GM12878 (cell line): ENCODE measurements at places on chromosomes 4 and X. TPM values are rescaled to one million over a fixed set of nuclear protein-coding genes. Genes with fewer than 3 reads are reported as not detected.

DNA sequence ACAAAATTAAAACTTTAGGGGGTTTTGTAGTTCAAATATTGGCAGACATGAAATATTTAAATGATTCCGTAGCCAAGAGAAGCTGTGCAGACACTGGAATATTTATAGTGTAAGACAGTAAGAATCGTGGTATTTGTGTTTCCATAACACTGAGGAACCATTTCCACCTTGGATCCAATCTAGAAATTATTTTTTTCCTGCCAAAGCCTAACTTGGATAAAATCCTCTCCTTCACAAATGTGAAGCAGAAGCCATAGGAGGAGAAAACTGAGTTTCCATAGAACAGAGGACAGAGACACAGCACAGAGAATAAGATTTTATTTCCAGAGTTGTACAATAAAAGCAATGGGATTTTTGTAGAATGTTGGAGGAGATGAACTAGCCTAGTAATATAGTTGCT is 19.9 kb upstream of the SRPX start:
- DNase-seq = no peak

- DNase-seq = no peak
Measured at GRCh38 chr4:125125276-125125675, 189.5 kb upstream of the FAT4 start.

- DNase-seq = no peak
Measured at GRCh38 chr4:144579411-144580030, 66.4 kb upstream of the HHIP start.

DNA sequence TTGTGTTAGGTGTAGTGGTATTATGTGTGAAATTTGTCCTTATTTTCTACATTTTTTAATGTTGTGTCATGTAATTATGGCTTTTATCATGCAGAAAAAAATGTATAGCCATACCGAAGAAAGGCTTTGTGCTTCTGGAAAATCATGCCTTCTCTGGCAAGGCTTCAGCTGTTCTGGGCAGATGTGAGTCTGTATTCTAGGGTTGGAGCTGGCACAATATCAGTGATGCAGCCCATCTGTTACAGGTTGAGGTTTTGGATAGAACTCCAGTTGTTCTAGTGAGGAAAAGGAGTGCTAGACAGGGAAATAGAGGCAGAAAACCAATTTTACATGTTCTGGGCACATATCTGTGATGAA is 44.8 kb upstream of the PRSS12 start:
- no peak for DNase-seq

DNA sequence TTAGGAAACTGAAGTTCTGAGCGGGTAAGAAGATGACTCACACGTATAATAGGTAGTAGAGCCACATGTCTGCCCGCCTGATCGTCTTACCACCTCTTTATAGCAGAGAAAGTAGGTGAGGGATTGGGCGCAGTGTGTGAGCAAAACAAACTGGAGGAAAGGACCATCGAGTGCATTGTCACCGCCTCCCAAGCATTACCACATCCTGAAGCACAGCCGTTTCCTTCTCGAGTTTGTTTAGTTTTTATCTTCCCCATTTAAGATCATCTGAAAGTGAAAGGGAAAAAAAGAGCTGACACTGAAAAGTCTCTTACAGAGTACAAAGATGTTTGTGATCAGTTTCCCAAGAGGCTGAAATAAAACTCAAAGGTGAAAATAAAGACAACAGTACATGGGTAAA is 14.8 kb downstream of the PDK3 start:
- DNase-seq = peak; percentile 81

DNA sequence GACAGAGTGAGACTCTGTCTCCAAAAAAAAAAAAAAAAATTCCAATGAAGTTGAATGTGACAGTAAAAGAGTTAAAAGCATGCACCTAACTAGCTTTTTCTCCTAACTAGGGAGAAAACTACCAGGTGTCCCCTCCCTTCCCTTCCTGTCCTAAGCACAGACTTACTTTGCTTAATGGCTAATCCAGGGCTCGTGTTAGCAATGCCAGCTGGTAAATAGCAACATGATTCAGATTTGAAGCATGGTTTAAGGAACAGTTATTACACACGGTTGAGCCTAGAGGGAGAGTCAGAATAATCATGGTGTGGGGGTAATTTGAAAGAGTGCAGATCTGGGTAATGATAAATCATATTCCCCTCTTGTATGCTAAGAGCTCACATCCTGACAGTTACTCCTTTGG is 338.3 kb downstream of the STIM2 start:
- DNase-seq = no peak

DNA sequence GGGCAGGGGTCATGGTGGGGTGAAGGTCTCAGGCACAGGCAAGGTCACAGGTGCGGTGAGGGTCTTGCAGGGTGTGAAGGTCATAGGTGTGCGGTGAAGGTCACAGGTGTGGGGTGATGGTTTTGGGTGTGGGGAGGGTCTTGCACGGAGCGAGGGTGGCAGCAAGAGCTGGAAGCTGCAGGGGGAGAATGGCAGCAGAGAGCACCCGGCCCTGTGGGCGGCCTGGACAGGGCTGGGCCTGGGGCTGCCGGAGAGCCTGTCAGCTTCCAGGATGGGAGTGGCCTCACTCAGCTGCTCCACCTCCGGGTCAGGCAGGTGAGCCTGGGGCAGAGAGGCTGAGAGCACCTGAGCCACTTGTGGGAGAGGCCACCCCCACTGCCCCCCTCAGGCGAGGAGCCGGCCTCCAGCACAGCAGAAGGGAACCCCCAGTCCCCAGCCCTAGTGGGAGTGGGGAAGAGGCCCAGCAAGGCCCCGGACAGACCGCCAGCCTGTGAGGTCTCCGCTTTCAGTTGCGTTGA is 1.5 kb downstream of the MSANTD1 start:
- no peak for DNase-seq

DNA sequence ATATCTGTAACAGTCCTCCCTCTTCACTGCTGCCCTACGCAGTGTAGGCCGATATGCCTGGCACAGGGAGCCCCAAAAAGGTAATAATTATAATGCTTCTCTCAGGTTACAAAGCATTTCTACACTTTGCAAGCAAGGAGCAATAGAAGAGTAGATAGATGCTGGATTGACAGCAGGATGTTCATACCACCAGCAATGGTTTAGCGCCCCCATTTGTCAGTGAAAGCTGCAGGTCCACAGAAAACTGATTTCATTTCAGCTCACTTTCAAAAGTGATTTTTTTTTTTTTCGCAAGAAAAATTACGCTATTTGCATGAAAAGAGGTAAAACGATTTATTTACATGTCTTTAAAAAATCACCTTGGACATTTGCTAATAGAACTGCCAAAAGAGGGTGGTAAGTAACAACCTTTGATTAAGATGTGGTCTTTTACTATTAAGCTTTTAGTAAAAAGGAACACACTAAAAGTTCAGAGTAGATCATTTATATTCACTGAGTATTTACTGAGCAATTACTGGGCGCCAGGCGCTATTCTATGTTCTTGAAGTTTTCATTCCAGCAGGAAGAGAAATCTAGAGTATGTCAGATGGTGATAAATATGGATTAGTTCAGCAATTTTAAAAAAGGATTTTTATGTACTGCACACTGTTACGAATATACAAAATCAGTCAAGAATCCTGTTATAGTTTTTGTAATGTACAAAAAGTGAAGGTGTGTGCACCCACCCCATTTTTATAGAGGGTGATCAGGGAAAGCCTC is 34.4 kb downstream of the HPF1 start:
- no peak for DNase-seq

DNA sequence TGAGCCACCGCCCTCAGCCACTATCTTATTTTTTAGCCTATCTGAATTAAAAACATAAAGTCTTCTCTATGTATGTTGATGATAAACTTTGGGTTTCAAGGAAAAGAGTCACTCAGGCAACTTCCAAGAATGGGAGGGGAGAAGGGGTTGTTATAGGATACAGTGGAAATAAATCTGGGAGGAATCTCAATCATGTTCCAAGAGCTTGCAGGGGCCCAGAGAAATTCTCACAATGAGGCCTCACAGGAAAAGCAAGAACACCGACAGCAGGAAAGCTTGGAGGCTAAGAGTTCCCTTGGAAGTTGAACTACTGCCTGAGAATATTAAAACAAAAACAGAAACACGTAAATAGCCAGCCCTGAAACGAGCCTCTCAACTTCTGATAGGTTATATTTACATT is 384.6 kb upstream of the IGFBP7 start:
- DNase-seq = no peak

DNA sequence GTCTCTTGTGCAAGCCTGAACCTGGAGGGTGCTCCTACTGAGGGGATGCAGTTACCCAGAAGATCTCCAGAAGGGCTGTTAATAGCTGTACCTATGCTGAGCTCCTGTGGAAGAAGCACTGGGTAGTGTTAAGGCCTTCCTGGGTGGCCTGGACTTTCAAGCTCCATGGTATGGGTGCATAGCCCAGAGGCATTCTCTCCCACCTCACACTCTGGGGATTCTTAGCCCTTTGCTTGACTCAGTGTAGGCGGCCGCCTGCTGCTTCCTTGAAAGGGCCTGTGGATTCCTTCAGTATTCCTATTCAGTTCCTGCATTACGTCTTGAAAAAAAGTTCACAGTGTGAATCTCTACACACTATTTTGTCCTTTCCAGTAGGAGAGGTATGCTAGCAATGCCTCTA is 235.7 kb upstream of the MAGEB16 start:
- DNase-seq = no peak

DNA sequence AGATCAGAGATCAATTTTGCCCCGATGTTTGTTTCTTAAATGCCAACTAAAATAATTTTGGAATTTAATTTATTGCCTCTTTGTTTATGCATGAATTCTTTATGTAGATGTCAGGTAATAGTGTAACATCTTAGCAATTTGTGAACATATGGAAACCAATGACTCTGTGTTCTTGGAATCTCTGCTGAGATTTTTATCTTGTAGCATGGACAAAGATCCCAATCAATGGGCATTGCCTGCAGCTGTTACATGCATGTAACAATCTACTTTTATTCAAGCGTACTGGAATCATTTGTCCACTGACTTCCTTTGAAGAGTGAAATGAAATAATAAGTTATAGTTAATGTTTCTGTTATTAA is 61.6 kb upstream of the ARSJ start:
- DNase-seq = no peak

- no peak for DNase-seq
Measured at GRCh38 chr4:2712261-2712842, 43.8 kb downstream of the TNIP2 start.

DNA sequence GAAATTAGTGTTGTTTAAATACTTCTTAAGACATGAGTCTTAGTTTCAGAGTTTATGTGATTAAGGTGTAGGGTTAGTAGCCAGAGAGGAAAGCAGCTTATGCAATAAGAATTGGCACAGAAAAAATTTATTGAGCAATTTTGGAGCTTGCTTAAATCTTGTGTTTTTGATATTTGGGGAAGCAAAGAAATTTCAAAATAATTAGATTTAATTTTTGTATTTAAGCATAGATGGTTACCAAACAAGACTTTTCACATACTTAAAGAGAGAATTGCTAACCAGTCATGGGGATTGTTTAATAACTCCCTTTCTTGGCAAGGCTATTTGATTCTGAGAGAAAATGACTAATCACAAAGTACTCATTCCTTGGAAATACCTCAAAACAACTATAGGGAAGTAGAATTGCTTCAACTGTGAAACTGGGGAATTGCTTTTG is 202.0 kb upstream of the GRID2 start:
- DNase-seq = no peak

DNA sequence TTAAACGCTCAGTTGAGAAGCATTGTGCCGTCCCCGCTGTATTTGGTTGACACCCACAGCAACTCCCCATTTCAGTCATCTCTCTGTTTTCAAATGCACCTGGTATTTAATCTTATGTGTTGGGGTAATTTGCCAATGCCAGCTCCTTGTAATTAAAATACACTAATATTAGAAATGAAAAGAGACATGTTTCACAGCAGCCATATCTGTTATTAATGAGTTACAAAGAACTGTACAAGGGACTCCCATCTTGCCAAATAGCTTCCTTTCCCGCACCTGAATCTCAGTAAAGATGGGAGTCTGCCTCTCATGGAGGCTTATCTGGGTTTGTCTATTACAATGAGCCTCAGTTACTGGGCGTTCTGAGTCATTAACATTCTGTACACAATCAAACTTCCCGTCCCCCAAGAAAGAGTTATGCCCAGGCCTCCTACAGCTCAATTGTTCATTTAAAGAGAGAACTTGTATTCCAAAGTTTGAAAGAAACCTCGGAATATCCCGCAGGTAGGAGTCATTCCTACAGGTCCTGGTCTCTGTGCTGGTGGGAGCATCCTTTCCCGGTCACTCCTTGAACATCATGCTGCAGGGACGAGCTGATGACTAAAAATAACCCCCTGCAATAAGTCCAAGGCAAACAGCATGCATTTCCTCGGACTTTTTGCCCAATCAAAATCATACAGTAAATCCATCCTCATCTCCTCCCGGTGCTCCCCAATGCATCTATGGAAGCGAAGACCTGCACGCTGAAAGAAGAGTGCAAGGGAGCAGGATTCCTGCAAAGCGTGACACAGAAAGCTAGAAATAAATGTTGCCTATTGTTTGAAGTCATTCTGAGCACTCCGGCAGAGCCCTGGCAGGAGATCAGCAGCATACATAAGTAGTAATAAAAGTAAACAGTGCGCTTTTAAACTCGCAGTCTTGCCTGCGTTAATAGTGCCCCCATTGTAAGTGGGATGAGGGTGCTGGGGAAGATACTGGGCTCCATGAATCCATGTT is 926 bp downstream of the NDP start:
- no peak for DNase-seq

DNA sequence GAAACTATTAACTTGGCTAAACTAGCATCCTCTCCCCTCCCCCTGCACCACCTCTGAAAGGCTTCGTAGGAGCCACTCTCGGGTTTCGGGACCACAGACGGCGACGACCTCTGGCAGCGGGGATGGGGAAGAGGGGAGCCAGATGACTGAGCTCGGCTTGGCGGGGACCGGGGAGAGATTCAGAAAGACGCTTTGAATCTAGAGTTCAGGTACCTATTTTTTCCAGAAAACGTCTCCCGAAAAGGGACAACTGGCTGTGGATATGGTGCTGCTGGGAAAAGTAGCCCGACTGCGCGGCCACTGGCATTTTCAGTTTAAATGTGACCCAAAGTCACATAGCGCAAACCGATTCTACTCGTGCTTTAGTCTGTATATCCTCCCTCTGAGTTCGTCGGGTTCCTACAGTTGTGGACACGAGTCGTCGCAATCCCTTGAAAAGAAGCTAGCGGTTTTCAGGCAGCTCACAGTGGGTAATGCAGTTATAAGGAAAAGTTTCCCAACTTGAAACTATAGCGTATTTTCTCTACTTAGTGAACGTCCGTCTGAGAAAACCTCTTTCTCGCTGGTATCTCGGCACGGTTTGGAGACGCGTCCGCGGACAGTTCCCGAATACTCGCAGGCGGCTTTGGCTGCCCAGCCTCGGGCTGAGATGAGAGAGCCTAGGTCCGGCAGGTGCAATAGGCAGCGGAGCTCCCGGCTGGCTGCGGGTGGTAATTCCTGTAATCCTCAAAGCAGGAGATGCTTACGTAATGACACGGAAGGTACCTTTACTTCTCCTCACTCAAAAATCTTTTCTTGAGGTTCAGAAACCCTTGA is 1.3 kb downstream of the PARM1 start:
- DNase-seq = no peak

CXCL3 gene
- not detected in 2 replicates for polyA plus RNA-seq

UGT2B10 gene
- not detected in 2 replicates for polyA plus RNA-seq

TMA16 gene
- 48.2 and 54.3 TPM in 2 replicates for polyA plus RNA-seq

NOX1 gene
- polyA plus RNA-seq = 0.08 TPM in 2 replicates

ZMAT1 gene
- 0.88 and 1.2 TPM in 2 replicates for polyA plus RNA-seq

ENPP6 gene
- polyA plus RNA-seq = 0.19 and 0.44 TPM in 2 replicates

LUZP4 gene
- polyA plus RNA-seq = not detected in 2 replicates

ZRSR2 gene
- 15.7 and 16.6 TPM in 2 replicates for polyA plus RNA-seq

SUPT20HL1 gene
- polyA plus RNA-seq = not detected in 2 replicates

VEGFC gene
- not detected in 2 replicates for polyA plus RNA-seq
